ENCODE measurements at places on chromosomes 1 and 21. TPM values are rescaled to one million over a fixed set of nuclear protein-coding genes. Genes with fewer than 3 reads are reported as not detected.

The OR2T2 gene
- total RNA-seq, result not detected

The ZSWIM5 gene
- 8.1 TPM for total RNA-seq

GRCh38 chr1:20207546-20207945, 21.2 kb upstream of the PLA2G2C start:
- ATAC-seq, result no peak

DNA sequence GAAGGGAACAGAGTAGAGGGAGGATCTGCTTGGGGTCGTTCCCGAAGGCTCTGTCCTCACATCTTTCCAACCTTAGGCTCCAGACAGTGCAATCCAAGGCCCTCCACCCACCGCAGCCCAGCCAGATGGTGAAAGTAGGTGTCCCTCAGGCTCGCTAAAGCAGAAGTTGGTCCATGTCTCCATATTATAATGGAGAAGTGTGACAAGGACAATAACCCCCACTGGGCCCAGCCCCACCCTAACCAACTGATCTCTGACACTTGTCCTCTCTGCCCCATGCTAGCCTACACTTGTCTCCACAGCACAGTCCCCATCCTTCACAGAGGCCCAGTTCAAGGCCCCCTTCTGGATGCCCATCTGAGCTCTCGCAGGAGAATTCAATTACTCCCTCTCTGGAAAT, 48.7 kb downstream of the DMAP1 start:
- ATAC-seq, result no peak

DNA sequence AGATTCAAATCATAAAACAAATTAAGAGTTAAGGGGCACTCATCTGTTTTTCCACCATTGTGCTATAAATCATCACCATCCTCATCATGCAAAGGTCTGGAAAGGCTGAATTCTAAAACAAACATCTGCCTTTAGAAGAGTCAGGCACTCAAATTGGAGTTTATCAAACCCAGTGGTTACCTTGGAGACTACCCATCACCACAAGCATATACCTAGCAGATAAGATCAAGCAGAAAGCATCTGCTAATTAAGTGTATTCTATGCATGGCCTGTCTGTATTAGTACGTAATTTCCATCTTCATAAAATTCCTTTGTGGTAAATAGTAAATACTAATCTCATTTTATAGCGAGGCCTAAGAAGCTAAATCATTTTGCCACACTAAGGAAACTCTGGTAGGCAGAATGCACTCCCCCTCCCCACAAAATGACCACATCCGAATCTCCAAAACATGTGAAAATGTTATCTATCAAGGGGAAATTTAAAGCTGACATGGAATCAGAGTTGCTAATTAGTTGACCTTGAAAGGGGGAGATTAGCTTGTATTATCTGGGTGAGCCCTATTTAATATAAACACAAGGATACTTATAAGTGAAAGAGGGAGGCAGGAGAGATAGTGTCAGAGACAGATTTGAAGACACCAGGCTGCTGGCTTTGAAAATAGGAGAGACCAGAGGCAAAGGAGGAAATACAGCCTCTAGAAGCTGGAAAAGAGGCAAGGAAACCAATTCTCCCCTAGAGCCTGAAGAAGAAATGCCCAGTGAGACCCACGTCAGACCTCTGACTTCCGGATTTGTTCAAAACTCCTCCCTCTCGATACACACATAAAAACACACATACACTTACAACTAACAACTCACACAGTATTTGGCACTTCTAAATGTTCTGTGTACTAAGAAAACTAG, 23.2 kb downstream of the ARID4B start:
- ATAC-seq, result no peak

DNA sequence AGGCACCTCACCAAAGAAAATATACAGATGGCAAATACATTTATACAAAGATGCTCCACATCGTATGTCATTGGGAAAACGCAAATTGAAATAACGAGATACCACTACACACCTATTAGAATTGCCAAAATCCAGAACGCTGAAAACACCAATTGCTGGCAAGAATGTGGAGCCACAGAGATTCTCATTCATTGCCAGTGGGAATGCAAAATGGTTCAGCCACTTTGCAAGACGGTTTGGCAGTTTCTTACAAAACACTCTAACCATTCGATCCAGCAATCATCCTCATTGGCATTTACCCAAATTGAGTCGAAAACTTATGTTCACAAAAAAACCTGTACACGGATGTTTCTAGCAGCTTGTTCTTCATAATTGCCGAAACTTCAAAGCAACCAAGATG, 223.3 kb upstream of the GREM2 start:
- ATAC-seq, result no peak

DNA sequence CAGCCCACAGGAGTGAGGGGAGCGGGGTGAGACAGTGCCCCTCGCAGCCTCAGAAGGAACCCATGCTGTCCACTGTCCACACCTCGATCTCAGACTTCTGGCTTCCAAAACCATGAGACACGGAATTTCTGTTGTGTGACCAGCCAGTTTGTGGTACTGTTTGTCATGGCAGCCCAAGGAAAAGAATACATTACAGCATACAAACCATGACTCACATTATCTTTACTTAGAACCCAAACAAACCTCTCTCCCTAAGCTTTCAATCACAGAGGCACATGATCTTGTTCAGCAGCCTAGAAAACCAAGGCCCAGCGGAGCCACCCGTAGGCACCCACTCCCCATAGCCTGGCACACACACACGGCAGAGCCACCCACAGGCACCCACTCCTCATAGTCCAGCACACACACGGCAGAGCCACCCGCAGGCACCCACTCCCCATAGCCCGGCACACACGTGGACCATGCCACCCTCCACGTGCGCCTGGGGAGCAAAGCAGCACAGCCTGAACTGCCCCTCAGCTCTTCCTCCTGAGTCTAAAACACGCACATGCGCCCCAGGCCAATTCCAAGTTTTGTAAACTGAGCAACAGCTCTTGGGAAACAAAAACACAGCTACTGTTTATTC, 458 bp upstream of the KRTAP10-4 start:
- no peak for ATAC-seq

DNA sequence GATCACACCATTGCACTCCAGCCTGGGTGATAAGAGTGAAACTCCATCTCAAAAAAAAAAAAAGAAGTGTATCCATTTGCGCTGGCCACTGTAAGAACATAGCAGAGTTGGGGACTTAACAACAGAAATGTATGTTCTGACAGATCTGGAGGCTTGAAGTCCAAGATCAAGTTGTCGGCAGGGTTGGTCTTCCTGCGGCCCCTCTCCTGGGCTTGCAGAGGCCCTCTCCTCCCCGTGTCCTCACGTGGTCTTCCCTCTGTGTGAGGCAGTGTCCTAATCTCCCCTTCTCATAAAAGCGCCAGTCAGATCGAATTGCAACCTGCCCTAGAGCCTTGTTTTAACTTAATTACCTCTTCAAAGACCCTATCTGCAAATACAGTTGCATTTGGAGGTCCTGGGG, 52.6 kb downstream of the MT1HL1 start:
- ATAC-seq, result no peak
